ENCODE measurements at places on chromosomes 5 and 9.

DNA sequence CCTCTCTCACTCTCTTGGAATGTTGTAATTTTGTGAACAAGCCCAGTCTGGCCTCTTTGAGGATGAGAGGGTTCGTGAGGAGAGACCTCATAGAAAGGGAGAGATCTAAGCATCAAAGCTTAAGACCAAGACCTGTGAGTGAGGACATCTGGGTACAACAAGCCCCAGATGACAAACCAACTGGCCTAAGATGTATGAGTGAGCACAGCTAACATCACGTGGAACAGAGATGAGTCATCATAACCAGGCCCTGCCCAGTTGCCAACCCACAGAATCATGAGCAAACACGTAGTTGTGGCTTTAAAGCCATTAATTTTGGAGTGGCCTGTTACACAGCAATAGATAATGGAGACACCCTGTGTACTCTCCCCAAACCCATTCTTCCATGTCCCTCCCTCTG is 439.1 kb upstream of the KIF2A start:
- DNase-seq: peak; percentile 27

- DNase-seq: no peak
Observed at GRCh38 chr9:106102821-106103220, 408.5 kb downstream of the TMEM38B start.

DNA sequence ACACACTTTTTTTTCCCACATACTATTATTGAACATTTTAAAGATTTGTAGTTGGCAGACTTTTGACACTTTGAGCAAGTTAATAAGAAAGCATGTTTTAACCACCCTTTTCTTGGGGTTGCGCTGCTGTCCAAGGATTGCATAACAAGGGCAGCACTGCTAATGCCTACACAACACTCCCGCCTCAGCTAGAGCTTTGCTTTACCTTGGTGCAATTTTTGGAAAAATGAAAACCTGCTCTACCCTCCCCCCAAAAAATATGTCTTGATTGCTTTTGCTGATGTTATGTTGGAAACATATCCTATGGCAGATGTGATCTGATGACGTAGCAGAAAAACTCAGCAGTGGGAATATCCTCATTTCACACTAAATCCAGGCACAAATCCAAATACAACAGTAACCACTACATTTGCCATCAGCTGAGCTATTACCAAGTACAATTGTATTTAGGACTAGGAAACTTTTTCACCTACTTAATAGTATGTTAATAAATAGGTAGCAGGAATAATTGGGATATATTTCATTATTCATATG is 51.5 kb downstream of the UBE2R2 start:
- DNase-seq: no peak

DNA sequence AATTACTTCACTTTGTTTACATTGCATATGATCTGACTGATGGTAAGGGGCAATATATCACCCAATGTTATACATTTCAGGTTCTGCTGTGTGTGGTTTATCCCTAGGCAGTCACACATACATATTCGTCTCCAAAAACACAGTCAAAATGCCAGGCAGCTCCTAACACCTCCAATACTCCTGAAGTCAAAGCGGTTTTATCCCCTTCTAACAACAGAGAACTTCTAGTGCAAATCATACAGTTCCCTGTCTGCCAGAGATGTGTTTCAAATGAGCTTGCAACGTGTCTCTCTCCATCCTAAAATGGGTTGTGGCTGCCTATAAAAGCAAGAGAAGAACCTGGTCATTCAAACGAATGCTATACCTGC is 328.9 kb downstream of the ELAVL2 start:
- no peak for DNase-seq

DNA sequence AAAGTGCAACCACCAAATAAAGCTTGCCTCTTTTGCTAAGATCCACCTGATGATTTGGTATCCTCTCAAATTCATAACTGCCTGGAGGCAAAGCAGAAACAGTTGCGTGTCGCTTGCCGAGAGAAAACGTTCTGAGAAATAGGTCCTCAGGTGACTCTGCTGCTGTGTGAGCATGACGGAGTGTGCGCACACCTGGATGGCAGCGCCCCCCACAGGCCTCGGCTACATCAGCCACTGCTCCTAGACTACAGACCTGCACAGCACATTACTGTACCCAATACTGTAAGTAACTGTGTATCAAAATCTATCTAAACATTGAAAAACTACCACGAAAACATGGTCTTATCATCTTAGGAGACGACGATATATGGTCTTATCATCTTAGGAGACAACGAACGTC is 87.4 kb downstream of the CAMSAP1 start:
- DNase-seq: no peak

DNA sequence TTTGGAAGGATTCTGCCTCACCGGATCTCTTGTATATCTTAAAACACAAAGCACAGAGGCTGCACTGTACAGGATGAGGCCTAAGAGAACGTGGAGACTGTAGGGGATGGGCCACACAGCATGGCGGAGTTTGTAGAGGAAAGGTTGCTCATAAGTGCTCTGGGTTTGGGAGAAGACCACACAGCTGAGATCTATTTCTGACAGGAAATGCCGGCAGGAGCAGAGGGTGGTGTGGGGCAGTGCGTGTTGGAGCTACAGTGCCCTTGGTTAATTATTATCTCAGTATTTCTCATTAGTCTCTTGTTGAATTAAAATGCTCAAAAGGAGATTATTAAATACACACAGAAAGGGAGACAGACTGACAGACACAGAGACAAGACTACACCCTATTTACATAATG is 9.6 kb downstream of the PALM2AKAP2 start:
- DNase-seq: no peak

DNA sequence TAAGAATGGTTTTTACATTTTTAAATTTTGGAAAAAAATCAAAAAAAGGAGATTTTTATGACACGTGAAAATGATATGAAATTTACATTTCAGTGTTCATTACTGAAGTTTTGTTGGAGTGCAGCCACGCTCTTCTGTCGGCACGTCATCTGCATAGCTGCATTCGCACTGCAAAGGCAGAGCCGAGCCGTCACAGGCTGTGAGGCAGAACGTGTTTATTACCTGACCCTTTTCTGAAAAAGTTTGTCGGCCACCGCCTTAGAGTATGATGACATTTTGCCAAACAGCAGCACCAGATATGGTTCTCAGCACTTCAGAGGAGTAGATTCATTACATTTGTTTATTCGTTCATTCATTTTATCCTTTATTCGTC is 24.1 kb downstream of the HRH2 start:
- DNase-seq: no peak

DNA sequence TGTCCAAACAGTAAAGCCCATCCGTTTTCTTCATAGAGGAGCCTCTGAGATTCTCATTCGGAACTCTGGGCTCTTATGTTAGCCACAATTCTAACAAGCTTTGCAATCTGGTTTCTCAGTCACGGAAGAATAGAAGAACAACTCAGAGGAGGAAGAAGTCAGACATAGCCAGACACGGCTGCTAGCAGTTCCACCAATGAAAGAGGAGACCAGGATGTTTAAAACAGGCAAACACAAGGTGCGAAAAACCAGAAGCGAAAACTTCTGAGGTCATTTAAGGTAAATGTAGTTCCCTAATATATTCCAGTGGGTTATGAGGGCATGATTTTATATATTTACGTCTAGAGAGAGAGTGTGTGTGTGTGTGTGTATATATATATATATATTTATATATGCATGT is 34.1 kb upstream of the GDNF start:
- no peak for DNase-seq

- no peak for DNase-seq
Observed at GRCh38 chr9:83379045-83379444, 159.2 kb downstream of the FRMD3 start.

GRCh38 chr9:93184432-93185265 is 710 bp downstream of the WNK2 start:
- DNase-seq: no peak

GRCh38 chr9:71806901-71807307 is 38.6 kb upstream of the CEMIP2 start:
- DNase-seq: peak; percentile 89

DNA sequence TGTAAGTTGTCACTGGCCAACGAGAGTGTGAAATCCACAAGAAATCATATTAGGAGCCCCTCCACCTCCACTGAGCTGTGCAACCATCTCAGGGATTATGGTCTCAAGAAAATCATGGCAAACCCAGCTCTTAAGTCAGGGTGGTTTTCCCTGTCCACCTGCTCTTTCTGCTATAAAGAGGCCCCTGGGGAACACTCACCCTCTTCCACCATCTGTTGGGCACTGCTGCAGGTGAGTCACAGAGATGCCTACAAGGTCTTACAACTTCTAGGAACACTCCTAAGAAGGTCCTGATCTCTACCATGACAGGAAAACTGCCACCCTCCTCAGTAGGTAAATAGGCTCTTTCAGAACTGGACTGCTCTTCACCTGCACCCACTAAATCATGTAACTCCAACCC is 61.8 kb downstream of the DRD1 start:
- peak; percentile 86 for DNase-seq

- DNase-seq: no peak
Observed at GRCh38 chr5:66659780-66660179, 63.6 kb downstream of the MAST4 start.

- DNase-seq: peak; percentile 86
Observed at GRCh38 chr9:113973963-113974413, 97.9 kb downstream of the ZNF618 start.

DNA sequence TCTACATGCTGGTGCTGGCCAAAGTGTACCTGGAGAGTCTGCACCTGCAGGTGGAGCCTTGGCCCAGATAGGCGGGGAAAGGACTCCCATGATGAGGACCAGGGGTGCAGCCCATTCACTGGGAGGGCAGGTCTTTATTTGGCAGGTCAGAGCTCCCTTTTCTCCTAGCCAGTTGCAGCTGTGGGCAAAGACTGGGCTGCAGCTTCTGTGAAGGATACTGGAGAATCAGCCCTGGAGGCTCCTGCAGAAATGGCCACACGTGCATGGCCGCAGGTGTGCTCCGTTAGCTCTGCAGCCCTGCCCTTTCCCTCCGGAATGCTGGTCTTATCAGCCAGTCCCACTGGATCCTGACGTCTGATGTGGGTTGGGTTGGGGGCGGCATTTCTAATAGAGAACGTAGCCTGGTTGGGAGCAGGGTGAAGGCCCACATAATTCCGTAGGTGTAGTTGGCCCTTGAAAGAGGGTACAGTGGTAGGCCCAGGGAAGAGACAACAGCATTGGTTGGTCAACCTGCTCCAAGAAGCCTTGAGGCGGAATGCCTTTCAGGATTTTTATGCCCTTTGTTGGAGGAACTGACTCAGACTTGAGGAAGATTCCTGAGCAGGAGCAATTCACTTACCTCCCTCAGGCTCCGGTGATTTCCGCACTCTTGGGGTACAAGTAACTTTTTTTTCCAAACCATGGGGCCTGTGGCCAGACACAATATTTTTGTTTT is 22.0 kb upstream of the TIFAB start:
- no peak for DNase-seq

GRCh38 chr9:37381094-37381741 is 41.3 kb upstream of the GRHPR start:
- DNase-seq: no peak

GRCh38 chr9:20532584-20532983 is 89.7 kb downstream of the MLLT3 start:
- DNase-seq: no peak

GRCh38 chr5:140413230-140413629 is 11.6 kb downstream of the ANKHD1 start:
- DNase-seq: no peak

GRCh38 chr5:139422307-139422893 is 16.9 kb downstream of the DNAJC18 start:
- DNase-seq: peak; percentile 53

GRCh38 chr5:168693297-168693696 is 114.1 kb upstream of the PANK3 start:
- DNase-seq: no peak

- no peak for DNase-seq
Observed at GRCh38 chr9:28720746-28721145, 1147.5 kb upstream of the C9orf72 start.

GRCh38 chr5:168893283-168893682 is 314.1 kb upstream of the PANK3 start:
- DNase-seq: no peak

DNA sequence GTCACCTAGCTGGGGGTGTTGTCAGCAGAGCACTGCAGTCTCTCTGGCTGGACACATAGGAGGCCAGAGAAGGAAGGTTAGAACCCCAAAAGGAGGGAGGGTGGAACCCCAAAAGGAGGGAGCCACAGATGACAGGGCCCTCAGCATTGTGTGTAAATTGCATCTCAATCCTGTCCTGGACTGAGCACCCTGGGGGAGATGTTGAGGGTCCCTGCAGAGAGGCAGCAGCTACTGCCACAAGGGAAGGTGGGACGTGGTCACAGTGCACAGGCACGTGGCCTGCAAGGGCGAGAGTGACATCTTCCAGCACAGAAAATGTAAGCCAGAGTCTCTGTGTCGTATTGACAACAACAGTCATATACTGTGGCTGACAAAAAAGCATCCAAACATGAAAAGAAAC is 36.5 kb upstream of the CEP72 start:
- no peak for DNase-seq

DNA sequence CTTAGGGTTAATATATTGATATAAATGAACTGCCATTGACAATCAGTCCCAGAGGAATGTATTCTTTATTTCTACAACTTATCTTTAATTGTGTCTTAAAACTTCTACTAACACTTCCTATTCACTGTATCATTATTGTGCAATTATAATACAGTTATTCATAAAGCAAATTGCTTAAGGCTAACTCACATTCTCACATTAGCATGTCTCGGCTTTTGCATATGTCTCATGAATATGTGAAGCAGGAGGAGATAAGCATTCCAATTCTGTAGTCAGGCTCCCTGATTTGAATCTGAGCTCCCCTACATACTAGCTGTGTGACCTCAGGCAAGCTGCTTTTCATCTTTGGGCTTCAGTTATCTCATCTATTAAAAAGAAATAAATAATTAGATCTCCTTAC is 45.4 kb downstream of the PLGRKT start:
- no peak for DNase-seq

GRCh38 chr5:141828162-141828561 is 50.0 kb downstream of the PCDH1 start:
- no peak for DNase-seq

DNA sequence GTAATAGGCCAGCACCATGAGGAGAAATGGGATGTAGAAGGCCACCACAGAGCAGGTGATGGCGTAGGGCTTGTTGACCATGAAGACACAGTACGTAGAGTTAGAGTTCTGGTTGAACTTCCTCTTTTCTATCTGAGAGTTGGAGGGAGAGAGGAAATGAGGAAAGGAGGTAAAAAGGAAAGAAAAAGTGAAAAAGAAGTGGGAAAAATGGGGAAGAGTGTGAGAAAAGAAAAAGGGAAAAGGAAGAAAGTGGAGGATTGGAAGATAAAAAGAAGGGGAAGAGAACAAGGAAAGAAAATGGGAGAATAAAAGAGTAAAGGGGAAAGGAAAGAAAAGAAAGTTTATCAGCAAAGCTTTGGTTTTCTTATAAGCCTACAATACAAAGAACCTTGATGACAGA is 126.1 kb downstream of the FBXO38 start:
- DNase-seq: no peak

DNA sequence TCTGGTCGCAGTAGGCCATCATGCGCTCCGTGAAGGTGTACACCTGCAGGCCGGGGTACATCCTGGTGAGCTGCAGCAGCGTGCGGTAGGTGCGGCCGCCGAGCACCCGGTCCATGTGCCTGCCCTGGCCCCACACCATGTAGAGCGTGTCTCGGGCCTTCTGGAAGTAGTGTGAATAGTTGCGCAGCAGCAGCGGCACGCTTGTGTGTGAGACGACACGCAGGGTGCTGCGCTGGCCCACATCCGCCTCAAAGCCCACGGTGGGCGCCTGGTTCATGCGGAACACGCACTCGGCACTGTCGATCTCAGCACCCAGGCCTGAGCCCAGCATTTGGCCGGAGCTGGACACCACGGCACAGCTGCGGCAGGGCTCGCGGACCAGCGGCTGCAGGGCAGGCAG is 4.5 kb downstream of the ST6GALNAC4 start:
- no peak for DNase-seq

- no peak for DNase-seq
Observed at GRCh38 chr9:134551176-134551575, 90.4 kb upstream of the COL5A1 start.

GRCh38 chr9:105047742-105048041 is 119.7 kb upstream of the ABCA1 start:
- DNase-seq: no peak

Measured in SJCRH30 (cell line).